HepG2 (cell line): ENCODE measurements at places on chromosomes 2 and 18.

GRCh38 chr18:45728336-45729010 is 4.5 kb downstream of the SLC14A1 start:
- DNase-seq = no peak

DNA sequence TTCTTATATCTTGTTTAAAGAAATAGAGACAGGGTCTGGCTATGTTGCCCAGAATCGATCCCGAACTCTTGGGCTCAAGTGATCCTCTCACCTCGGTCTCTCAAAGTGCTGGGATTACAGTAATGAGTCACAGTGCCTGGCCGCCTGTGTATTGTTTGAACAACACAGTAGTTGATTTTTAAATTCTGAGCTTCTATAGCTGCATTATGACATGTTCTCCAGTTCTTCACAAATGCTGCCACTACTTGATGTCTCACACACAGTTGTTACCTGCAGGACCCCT is 7.7 kb upstream of the RHOB start:
- DNase-seq = peak; percentile 83

DNA sequence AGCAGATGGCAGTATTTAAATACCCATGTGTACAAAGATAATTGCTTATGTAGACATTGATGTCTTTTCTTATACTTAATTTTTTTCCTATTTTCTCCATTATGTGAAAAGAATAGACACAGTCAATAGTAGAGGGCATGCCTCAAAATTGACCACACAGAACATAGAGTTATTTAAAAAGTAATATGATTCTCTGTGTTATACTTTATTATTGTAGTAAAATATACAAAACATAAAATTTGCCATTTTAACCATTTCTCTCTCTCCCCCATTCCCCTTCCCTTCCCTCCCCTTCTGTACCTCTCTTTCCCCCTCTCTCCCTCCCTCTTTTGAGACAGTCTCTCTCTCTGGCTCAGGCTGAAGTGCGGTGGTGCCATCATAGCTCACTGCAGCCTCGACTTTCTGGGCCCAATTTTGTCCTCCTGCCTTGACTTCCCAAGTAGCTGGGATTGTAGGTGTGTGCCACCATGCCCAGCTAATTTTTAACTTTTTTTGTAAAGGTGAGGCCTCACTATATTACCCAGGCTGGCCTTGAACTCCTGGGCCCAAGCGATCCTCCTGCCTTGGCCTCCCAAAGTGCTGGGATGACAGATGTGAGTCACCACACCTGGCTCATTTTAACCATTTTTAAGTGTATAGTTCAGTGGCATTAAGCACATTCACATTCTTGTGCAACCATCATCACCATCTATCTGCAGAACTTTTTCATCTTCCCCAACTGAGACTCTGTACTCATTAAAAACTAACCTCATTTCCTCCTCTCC is 179.7 kb downstream of the MCFD2 start:
- DNase-seq = no peak

GRCh38 chr2:103445347-103445746 is 683.5 kb downstream of the TMEM182 start:
- no peak for DNase-seq

DNA sequence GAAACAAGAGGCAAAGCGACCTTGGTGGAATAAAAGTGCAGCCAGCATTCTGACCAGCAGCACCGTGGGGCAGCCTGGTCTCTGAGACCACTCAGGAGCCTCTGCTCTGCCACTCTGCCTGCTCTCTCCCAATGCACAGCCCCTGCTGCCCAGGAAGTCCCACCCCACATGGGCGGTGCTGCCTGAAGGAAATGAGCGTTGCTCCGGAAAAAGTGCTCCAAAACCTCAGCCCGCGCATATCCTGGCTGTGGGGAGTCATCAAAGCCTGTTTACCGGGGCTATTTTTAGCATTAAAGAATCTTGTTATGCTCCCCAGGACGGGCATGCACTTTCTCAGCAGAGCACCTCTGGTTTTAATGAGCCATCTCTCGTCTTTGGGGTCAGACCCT is 54.5 kb downstream of the EPAS1 start:
- no peak for DNase-seq

DNA sequence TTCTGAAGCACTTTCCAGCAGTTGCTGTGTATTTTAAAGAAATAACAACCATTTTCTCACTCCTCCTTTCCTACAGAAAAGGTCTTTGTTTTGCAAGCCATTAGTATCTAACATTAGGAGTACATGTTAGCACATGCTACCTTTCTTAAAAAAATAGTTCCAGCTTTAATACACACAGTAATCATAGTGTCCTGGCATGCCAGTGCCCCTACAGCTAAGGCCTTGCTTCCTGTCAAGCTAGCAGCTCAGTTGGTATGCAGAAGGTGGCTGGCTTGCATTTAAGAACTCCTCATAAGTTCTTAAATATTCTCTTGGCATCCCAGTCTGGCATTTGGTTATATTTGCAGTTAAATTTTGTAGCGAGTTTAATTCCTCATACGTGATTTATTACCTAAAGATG is 141.3 kb upstream of the IL1R2 start:
- no peak for DNase-seq

GRCh38 chr2:151637271-151637781 is 97.0 kb downstream of the NEB start:
- DNase-seq = no peak

GRCh38 chr2:98757904-98758421 is 27.0 kb upstream of the MGAT4A start:
- no peak for DNase-seq

GRCh38 chr18:50928551-50928950 is 39.3 kb upstream of the ELAC1 start:
- DNase-seq = no peak

- no peak for DNase-seq
Measured at GRCh38 chr2:178377046-178377445, 73.9 kb downstream of the PRKRA start.

DNA sequence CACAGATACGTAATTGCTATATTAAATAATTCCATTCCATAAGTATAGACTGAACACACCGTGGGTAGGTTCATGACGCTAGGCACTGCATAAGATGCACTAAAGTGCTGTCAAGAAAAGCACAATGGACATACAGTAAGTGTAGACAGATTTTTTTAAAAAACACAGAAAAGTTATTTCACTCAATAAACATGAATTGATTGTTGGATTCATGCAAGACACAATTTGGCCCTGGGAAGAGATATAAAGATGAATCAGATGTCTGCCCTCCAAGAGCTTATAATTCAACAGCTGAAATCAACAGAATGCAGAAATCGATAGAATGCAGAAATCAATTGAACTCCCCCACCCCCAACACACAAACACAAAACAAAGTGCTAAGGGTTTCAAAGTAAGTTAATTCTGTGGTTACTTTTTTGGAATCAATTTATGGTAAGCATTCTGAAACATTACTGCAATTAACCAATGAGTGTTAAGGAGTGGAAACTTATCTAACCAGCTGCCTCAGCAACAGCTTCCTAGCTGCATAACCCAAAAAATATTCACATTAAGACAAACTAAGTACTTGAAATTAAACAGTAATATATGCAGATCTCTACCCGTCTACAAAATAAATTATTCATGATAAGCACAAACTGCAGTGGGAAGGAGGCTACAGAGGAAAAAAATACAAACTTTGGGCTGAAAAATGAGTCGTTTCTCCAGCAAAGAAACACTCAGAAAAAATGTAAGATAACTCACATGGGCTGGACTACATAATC is 1.6 kb downstream of the NBAS start:
- DNase-seq = no peak

DNA sequence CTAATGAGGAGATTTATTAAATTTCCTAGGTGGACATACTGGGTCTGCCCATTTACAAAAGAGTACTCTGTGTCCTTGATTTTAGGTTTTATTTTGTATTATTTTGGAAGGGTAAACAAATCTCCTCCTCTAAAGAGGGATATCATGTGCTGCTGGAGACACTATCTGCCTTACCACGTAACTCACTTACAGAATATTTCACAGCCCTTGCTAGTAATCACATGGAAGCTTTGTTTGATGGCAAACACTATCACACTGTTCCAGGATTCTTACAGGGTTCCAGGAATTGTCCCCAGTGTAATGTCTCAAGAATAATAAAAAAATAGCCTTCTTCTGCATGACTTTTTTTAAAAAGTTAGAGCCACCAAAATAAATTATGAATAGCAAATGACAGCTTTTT is 29.2 kb upstream of the ACVR1C start:
- DNase-seq = no peak
